ENCODE measurements at places on chromosomes 5 and 9. TPM values are rescaled to one million over a fixed set of nuclear protein-coding genes. Genes with fewer than 3 reads are reported as not detected.

Gene LNPEP
- total RNA-seq: 30.5 TPM

Gene PCDHB14
- 6.2 TPM for total RNA-seq

Gene FGD3
- not detected for total RNA-seq

Gene TAF11L9
- total RNA-seq: not detected

- H3K27ac ChIP-seq: no peak overlapping the region
- DNase-seq: no peak
- no peak overlapping the region for H3K4me3 ChIP-seq
- H3K4me1 ChIP-seq: no peaks in the 10 kb centered on the region
- H3K36me3 ChIP-seq: no peaks in the 10 kb centered on the region
Measured at GRCh38 chr5:2120361-2120760, 237.6 kb upstream of the IRX4 start.

DNA sequence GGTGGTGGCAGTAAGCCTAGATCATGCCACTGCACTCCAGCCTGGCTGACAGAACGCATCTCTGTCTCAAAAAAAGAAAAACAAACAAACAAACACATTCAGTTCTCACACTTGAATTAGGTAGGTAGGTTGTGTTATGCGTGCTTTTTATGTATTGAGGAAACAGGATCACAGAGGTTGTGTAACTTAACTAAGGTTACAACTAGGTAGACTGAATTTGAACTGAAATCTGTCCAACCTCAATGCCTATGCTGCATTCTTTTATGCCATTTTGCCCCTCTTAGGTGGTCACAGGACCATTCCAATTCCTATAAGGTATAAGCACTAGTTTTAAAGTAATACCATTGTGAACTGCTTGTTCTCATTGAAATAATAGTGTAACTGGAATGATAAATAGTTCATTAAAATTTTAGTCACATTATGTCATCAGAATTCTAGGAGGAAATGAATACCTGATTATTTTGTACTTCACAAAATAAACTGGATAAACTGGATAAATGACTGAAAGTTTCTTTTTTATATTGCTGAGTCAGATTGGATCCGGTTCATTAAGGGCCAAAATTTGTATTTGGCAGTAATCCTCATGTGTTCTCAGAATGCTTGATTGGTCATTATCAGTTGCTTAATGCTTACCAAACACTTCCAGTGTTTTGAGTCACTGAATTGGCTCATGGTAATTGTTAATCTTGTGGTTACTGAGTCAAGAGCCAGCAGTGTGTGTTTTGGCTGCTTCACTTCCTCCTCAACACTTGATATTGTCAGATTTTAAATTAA, 7.1 kb downstream of the UBAP1 start:
- H3K36me3 ChIP-seq: peaks cover 63% of the 10 kb centered on the region
- peak overlapping the region; percentile 67 for H3K27ac ChIP-seq
- no peaks in the 10 kb centered on the region for H3K27me3 ChIP-seq

DNA sequence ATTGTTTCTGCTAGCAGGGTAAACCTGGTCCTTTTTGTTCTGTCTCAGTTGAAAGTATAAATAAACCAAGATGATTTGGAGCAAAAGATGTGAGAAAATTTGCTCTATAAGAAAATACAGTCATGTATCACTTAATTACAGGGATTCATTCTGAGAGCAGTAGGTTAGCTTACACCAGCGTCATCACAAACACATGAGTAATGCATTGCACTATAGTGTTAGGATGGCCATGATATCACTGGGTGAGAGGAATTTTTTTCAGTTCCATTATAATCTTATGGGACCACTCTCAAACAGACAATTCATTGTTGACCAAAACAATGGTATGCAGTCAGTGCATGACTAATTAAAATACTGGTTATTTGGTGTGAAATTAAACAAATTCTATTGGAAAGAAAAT, 430.9 kb downstream of the CHSY3 start:
- H3K27ac ChIP-seq: no peak overlapping the region
- peaks cover 18% of the 10 kb centered on the region for H3K4me1 ChIP-seq
- no peak overlapping the region for H3K4me3 ChIP-seq
- no peaks in the 10 kb centered on the region for H3K36me3 ChIP-seq

GRCh38 chr5:135379046-135379654, 19.9 kb downstream of the MACROH2A1 start:
- H3K4me3 ChIP-seq: no peak overlapping the region
- H3K27ac ChIP-seq: peak overlapping the region; percentile 62
- H3K4me1 ChIP-seq: peaks cover 33% of the 10 kb centered on the region
- H3K36me3 ChIP-seq: peaks cover 85% of the 10 kb centered on the region
- DNase-seq: peak; percentile 61

DNA sequence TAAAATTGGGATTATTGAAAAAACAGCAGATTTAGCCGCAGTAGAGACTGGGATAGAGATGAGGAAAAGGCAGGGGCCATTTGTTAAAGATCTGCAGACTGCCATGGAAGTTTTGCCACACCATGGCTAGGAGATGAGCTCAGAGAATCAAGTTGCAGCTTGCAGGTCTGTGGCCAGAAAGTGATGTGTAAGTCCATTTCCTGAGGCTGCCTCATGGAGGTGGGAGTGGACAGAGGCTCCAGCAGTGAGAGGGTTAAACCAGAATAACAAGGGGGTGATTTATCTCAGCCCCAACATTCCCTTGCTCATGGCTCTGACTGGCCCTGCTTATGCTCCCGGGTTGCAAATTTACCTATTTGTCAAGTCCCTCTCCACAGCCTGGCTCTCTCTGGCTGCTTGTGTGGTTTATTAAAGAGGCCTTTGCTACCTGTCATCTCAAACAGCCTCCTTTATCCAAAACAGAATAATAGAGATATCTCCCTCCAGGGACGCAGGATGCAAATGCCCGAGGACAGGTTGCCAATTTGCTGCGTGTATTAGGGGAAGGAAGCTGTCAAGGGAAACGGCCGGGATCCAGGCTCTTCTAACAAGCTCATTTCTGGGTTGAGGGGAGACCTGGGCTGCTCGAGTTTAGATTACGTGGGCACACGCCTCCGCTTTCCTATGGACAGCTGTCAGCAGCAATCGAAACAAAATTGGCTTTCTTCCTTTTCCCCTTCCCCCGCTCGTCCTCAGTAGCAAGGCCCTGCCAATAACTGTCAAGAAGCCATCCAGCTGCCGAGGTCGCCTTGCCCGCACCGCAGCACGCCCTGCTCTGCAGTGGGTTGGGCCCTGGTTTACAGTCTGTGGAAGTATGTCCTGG, 72.8 kb upstream of the PITX1 start:
- no peak overlapping the region for H3K4me3 ChIP-seq
- H3K27ac ChIP-seq: peak overlapping the region; percentile 33
- no peaks in the 10 kb centered on the region for H3K27me3 ChIP-seq
- H3K36me3 ChIP-seq: no peaks in the 10 kb centered on the region

DNA sequence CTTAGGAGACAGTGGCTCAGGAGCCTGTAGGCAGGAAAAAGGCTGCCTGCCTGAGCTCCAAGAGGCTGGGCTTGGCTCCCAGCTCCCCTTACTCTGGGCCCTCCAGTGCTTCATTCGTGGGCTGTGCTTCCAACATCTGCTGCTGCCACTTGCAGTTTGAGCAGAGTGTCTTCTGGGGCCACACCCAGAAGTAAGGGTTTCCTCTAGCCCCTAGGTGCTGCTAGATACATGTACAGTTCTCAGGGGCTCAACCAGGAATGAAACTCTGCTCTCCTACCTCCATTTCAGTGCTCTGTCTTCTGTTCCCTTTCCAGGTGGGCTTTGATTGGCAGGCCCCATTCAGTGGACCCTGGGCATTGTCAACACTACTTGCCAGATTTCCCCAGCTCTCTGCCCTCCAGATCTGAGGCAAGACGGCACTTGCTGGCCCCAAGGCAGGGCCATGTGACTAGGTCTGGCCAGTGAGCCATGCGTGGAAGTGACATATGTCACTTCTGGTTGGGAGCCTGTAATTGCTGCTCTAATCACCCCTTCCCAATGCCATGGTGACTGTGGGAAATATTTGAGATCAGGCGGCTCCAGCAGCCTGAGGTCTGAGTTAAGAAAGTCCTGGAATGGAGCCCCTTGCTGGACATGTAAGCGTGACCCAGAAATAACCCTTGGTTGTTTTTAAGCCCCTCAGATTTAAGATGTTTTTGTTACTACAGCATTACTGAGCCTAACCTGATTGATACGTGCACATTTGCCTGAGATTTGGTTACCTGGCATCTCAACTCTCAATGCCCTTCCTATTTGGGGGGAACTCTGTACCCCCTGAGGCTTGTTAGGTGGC, 9.4 kb upstream of the BOD1 start:
- peaks cover 6% of the 10 kb centered on the region for H3K4me1 ChIP-seq
- H3K36me3 ChIP-seq: peaks cover 6% of the 10 kb centered on the region
- no peaks in the 10 kb centered on the region for H3K27me3 ChIP-seq

DNA sequence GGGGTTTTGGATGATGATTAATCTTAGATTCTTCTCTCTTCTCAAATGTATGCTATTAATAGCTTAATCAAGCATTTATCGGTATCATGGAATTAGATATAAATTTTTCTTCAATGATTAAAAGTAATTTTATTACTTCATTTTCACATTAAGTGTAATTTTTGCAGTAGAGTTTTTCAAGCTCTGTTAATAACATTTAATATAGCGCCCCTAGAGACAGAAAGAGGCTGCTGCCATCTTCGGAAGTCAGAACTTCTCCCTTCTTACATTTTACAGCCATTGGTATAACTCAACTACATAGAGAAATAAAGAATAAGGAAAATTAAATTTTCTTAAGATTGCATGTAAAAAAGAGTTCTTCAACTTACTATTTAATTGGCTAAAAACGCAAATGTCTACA, 540.3 kb downstream of the GABRG2 start:
- H3K36me3 ChIP-seq: no peaks in the 10 kb centered on the region
- no peak overlapping the region for H3K27ac ChIP-seq
- no peaks in the 10 kb centered on the region for H3K27me3 ChIP-seq
- no peak overlapping the region for H3K4me3 ChIP-seq
- DNase-seq: no peak

GRCh38 chr9:6006749-6007057, 8.7 kb downstream of the RANBP6 start:
- peaks cover 14% of the 10 kb centered on the region for H3K36me3 ChIP-seq
- peak overlapping the region; percentile 75 for H3K27ac ChIP-seq
- H3K27me3 ChIP-seq: no peaks in the 10 kb centered on the region

- no peaks in the 10 kb centered on the region for H3K27me3 ChIP-seq
- no peak overlapping the region for H3K4me3 ChIP-seq
- H3K4me1 ChIP-seq: peaks cover 33% of the 10 kb centered on the region
- peak; percentile 56 for DNase-seq
Measured at GRCh38 chr9:109477258-109478050, 20.7 kb downstream of the PTPN3 start.

DNA sequence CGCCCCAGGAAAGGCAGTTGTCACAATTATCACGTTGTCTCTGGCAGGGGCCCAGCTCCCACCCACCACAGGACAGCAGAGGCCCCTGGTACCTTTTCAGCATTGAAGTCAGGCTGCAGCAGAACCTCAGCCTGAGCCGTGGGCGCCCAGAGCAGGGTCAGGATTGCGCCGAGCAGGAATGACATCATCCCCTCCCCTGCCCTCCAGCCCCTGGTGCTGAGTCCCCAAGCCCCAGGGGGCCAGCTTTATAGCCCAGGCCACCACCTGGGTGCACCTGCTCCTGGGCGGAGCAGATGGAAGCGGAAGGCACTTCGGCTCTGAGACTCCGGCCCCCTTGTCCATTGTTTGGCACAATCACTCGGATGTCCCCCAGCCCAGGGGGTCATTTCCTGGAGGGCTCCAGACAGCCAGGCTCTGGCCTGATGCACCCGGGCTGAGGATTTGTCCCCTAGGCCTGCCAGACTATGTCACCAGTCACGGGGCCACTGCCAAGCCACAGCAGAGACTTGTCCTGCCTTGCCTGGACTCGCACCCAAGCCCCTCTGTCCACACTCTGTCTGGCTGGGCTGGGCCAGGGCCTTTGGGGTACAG, at the start of gene LCN15:
Gene LCN15 (minus strand): TSS at position 218 of the 591 bp plus-strand sequence. CDS start 30 bp downstream, at position 188.
- peaks cover 7% of the 10 kb centered on the region for H3K4me1 ChIP-seq
- no peak within 1 kb of the TSS for H3K27ac ChIP-seq
- no peak within 1 kb of the TSS for H3K4me3 ChIP-seq
- no peaks in the 10 kb centered on the region for H3K27me3 ChIP-seq
- no peaks in the 10 kb centered on the region for H3K36me3 ChIP-seq

All from MCF 10A (cell line).